ENCODE measurements at places on chromosomes 5 and 9.

DNA sequence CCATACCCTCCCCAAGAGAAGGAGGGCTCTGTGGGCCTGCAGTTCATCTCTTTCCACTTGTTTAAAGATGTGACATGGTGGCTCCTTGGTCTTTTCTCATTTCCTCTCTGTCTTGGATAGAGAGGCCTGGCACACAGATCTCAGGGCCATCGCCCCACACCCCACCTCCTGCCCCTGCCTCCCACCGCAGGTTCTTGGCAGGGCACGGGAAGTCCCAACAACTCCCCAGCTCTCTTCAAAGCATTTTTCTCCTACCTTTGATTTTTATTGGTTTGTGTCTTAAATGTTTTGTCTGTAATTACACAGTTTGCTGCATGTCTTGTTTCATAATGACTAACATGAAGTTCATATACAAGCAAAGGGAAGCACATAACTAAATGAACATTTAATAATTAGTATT is 178.5 kb upstream of the MSX2 start:
- no peak for DNase-seq

DNA sequence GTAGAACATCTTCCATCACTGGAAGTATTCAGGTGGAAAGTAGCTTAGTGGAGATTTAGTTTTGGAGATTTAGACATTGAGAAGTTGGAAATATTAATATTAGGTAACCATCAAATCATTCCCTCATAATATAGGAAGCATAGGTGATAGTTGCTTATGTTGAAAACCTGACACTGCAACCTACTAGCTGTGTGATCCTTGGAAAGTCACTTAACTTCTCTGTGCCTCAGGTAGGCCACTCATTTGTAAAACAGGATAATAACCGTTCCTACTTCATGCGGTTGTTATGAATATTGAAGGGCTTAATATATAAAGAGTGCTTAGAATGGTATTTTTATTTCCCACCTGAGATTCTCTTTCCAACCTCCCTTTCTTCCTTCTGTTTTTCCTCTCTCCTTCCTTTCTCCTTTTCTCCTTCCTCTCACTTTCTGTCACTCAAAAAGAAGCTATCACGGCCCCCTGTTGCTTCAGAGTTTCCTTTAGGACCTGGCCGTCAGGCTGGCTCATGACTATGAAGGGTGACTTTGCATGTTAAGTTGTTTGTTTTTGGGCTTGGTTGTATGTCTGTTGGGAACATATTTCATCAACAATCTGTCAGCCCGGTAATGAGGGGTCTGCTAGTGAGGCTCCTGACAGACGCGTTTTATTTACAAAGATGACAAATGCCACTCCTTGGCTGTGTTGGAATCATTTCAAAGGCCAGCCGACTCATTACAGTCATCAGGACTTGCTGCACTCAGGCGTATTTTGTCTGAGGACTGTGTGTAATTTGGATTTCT is 31.0 kb downstream of the DOCK2 start:
- DNase-seq: no peak

DNA sequence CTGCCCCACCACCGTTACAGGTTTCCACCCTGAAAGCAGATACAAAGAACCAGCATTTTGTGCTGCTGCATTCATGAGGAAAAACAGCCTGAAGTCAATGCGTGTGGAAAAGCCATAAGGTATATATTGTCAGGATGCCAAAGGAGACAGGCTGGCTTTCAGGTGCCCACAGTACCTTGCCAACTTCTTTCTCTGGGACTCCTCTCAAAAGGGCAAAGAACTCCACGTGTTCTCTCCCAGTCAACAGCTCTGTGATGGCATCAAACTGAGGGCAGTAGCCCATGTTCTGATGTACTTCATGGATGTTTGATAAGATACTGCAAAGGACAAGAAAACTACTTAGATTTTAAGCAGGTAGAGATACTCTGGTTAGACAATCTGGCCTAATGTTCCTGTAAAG is 24.3 kb downstream of the NIPSNAP3B start:
- DNase-seq: no peak

GRCh38 chr5:133957080-133957479 is 11.3 kb downstream of the C5orf15 start:
- DNase-seq: no peak

- no peak for DNase-seq
Observed at GRCh38 chr5:169280696-169281095, 20.2 kb downstream of the SLIT3 start.

GRCh38 chr5:91384671-91385430 is 1.7 kb upstream of the ARRDC3 start:
- DNase-seq: peak; percentile 90

DNA sequence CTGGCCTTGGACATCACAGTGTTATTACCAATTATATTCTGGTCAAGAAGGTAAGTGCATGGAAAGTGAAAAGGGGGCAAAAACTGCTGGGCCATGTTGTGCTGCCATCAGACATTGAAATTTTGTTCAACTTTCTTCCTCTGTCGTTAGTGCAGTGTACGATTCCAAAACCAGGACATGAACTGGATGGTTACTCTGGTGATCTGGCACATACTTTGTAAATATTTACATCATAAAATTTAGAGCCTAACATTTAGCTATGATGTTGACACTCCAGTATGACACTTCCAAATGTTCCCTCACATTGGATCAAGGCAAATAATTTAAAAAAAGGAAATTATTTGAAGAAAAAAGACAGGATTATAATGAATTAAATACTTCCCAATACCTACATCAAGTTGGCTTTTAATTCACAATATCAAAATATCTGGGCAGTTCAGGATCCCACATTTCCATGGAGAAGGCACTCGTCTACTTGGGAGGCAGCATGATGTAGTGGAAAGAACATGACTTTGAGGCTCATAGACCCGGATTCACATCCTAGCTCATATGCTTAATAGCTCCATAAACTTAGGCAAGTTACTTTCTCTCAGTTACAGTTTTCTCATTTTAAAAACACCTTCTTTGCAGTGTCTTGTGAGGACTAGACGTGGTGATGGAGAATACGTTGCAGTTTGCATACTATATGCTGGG is 342.5 kb upstream of the MPDZ start:
- DNase-seq: no peak

GRCh38 chr5:156221816-156222215 is 105.1 kb upstream of the SGCD start:
- no peak for DNase-seq

DNA sequence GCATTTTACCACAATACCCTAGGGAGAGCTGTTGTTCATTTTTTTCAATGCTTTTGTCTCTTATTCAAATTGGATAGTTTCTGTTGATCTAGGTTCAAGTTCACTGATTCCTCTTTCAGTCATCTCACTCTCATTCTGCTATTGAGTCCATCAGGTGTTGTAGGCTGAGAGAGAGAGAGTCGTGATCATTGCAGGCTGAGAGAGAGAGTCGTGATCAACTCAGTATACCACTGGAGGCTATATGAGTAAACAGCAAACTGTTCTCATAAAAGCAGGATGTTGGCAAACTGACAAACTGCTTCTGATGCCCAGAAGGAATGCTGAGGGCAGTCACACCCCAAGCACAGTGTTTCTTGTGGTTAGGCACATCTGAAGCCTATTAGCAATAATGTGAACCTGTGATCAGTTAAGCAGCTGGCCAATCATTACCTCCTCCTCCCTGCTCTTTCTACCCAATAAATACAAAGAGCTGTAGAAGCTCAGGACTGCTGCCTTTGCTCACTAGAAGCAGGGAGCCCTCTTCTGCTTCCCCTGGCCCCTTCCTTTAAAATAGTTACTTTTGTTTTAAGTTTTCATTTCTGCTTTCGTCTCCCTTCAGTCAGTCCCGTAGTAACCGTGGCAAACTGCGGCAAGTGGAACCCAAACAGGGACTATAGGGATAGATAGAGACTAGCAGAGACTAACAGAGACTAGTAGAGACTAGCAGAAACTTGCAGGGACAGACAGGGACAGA is 476.1 kb upstream of the ACO1 start:
- DNase-seq: no peak

DNA sequence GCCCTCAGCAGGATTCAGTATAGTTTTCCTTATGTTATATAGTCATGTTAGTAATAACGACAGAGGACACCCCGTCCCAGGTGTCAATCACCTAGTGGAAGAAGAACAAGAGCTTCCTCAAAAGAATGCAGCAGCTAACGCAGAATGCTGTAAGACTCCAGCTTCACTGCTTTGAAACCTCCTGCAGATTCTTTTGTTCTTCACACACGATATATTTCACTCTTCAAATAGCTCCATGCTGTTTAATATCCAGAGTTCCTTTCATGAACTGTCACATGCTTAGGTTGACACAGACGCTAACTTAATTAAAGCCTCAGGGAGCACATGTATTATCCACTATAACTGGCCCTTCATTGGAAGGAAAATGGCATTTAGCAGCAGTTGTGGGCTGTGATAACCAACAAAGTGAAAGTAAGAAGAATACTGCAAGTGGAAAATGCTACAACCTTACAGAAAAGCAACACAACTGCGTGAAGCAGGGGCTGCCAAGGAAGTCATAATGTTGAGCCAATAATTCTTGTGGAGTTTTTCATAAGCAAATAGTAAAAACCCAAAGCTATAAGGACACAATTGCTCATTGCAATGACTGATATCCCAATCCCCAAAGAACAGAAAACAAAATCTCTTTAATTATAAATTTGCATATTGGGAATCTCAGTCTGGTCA is 387.5 kb downstream of the PLK2 start:
- DNase-seq: no peak
